Activated CD4-positive, alpha-beta memory T cell treated with anti-CD3 and anti-CD28 coated beads for 36 hours (primary cell): ENCODE measurements at places on chromosomes 16 and 17. TPM values are rescaled to one million over a fixed set of nuclear protein-coding genes. Genes with fewer than 3 reads are reported as not detected.

The EPN3 gene
- total RNA-seq = not detected

The CRHR1 gene
- total RNA-seq = not detected

The TM4SF5 gene
- not detected for total RNA-seq

The ZSCAN10 gene
- 0.19 TPM for total RNA-seq

The PLA2G10 gene
- total RNA-seq = not detected

The CTRB2 gene
- total RNA-seq = not detected

The PDE6G gene
- 1.5 TPM for total RNA-seq

The PABPN1L gene
- not detected for total RNA-seq

The STX1B gene
- 0.92 TPM for total RNA-seq

DNA sequence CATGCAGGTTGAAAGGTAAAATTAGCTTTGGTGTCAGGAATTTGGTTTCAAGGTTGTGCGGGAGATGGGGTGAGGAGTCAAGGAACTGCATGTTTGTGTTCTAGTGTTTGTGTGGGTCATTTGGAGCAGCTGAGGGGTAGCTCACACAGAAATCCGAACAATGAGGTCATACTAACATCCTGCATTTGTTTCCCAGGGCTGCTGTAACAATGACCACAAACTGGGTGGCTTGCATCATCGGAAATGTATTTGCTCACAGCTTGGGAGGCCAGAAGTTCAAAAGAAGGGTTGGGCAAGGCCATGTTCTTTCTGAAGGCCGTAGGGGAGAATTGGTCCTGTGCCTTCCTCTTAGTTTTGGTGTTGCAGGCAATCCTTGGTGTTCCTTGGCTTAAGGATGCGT lies 287.4 kb downstream of the HAPSTR1 start:
- no peak for DNase-seq

DNA sequence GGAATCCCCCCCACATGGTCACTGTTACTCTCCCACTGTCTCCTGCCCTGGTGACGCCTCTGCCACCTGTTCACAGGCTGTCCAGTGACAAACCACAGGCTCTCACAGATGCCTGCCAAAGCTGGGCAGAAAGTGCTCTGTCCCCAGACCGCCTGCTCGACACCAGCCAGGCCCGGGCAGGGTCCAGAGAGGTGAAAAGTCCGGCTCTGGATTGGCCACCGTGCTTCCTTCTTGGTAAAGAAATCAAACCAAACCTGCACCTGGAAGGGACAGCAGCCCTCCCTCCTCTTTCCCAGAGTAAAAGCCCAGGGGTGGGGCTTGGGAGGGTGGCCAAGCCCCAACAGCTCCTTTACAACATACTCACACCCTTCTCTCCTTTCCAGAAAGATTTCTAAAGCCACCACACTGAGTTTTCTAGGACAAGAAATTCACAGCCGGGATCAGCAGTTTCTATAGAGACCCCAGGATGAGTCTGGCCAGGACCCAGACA lies 6.2 kb downstream of the PCGF2 start:
- no peak for DNase-seq

- DNase-seq = no peak
Measured at GRCh38 chr17:40648384-40648968, 858 bp upstream of the SMARCE1 start.

DNA sequence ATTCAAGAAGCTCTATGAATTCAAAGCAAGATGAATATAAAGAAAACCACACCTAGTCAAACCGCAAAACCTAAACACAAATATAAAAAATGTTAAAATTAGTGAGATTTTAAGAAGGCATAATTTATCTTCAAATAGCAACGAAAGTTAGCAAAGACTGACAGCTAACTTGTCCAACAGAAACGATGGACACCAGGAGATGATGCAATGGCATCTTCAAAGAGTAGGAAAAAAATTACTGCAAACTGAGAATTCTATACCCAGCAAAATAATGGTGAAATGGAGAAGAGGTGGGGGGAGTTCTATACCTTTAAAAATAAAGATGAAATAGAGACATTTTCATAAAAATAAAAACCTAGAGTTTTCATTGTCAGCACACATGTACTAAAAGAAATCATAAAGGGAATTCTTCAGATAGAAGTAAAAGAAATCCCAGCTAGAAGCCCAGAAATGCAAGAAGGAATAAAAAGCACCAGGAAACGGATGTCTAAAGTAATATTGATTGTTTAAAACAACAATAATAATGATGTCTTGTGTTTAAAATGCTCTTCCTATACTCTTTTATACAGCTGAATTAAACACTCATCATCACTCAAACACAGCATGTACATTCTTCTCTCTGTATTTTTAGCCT lies 24.6 kb upstream of the TANC2 start:
- no peak for DNase-seq

GRCh38 chr16:14202697-14203096 lies 131.6 kb downstream of the MRTFB start:
- no peak for DNase-seq

GRCh38 chr17:48579471-48579759 lies 1.3 kb upstream of the HOXB4 start:
- no peak for DNase-seq

DNA sequence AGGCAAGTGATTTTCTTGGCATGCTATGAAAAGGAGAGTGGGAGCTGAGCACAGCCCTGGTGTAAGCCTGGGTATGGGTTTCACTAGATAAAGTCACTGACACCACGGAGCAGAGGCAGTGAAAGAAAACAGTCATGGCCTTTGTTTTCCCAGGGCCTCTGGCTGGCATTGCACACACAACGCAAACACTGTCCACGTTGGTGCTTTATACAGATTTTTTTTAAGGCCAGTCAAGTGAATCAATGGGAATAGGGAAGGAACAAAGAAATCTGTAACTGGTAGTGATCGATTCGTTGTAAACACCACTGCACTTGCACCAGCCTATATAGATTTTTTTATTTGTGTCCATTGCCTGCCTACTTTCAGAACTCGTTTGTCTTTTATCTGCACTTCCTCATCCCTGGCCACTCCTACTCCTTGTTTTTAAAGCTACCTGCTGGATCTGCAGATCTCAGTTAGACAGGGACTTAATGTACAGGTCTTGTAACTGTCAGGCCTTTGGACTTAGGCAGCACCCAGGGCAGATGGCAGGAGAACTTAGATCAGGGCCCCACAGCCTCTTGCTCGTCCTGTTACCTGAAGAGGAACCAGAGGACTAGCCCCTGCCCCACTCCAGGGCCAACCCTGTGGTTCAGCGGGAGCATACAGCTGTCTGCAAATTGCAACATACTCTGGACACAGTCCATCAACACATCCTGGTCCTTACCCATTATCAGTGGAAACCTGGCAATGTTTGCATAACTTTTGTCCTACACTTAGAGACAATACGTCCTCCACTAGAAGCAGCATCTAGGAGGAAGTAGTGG lies 10.6 kb upstream of the TMIGD1 start:
- DNase-seq = no peak

DNA sequence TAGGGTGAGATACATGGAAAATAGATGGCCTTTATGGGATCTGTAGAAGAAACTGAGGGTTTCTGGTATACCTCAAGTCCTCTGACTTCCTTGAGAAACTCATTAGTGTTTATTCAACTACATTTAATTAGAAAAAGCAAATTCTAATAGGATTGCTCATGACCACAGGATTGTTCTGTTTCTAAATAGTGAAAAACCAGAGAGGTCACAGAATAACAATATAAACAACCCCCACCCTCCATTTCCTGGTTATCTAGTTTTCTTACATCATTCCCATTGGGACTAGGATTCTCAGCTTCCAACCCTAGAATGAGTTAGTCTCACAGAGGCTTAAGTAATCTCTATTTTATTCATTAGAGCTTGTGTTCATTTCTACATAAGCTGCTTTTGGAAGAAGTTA lies 30.0 kb downstream of the SF3B3 start:
- DNase-seq = no peak

- DNase-seq = peak; percentile 66
Measured at GRCh38 chr17:65013613-65014391, 42.7 kb downstream of the GNA13 start.

DNA sequence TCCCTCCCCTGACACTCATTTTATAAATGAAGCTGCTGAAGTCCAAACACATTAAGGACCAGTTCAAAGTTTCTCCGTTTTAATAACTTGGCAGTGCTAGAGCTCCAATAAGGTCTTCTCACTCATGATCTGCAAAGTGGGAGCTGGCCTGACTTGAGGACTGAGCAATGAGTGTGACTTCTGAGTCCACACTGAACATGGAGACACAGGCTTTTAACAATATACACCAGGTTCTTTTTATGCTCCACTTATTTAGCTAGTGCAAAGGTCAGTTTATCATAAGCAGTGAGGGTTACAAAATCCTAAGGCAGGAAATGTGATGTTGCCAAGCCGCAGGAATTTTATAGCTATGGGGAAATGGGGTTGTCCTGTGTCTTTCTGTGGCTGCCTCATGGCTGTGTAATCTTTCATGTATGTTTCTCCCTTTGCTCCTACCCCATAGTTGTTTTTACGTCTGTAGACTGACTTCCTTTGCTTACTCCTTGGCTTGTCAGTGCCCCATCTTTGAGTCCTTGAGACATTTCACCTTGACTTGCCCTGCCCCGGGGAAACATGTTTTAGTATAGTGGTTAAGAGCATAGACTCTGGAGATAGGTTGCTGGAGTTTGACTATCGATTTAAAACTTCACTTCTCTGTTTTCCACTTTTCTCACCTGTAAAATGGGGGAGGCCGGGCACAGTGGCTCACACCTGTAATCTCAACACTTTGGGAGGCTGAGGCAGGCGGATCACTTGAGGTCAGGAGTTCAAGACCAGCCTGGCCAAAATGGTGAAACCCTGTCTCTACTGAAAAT lies 12.2 kb upstream of the MMD start:
- no peak for DNase-seq

DNA sequence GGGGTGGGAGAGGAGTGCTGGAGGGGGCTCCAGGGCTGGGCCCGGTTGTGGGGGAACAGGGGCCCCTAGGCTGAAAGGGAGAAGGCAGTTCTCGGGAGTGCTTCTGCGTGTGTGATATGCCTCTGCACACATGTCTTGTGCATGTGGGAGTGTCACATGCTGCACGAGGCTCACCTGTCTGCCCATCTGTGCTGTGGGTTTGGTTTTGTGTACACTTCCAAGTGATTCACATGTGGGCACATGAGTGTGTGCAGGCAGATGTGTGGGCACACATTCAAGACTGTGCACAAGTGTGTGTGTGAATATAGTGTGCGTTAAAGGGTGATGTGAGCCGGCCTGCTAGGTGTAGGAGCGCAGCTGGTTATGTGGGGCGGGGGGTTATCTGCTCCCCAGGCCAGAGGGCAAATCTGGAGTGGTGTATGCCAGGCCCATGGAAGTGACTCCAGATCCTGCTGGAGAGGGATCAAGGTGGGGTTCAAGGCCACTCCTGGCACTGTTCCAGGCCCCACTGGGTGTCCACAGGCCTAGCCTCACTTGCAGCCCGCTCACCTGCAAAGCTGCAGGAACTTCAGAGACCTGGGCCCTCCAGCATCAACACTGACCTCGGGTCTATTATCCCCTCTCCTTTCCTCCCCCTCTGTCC lies 3.8 kb upstream of the BAHCC1 start:
- no peak for DNase-seq

- peak; percentile 83 for DNase-seq
Measured at GRCh38 chr16:49441366-49441780, 67.8 kb downstream of the C16orf78 start.

DNA sequence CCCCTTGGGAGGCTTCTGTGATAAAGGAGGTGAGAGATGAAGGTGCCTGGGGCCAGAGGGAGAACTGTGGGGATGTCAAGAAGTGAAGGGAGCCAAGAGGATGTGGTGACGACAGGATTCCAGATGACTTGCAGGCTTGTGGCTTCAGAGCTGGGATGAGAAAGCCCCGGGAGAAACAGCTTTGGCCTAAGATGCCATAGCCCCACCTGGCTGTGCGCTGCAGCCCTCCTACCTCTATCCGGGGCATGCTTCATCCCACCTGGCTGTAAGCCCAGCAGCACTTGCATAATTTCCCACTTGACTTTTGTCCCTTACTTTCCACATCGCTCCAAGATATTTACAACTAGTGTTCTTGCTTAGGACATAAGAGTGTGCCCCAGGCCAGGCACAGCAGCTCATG lies 29.3 kb downstream of the GINS3 start:
- no peak for DNase-seq

- no peak for DNase-seq
Measured at GRCh38 chr16:37511-37910, 15.9 kb downstream of the POLR3K start.

DNA sequence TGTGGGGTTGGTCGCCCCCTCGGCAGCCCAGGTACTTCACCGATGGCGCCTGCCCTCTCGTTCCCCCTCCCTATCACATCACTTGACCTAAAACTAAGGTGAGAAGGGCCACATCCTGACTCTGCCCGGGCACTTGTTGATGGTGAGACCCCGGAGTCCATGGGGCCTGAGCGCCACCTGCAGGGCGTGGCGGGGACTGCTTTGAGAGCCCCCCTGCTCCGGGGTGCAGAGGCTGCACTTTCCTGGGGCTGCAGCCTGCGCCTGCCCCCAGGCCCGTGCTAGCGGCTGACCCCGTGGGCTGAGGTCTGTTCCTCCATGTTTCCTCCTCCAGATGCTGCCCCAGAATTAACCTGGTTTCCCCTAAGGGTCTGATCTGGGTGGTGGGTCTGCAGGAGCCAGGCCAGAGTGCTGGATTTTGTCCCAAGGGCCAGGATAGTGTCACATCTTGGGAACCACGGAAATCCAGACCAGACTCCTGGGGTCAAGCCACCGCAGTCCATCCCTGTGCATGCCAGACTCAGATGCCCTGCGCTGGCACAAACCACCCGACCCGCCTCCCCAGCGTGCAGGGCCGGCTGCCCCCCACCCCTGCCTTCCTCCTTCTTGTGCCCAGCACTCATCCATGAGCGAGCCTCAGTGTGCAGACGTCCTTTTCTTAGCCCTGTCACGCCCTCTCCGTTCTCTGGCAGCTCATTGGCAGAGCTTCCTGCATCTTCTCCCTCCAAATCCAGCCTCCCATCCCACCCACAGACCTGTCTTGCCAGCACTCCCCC lies 2.7 kb downstream of the NDUFAF8 start:
- DNase-seq = peak; percentile 75

- no peak for DNase-seq
Measured at GRCh38 chr17:36640836-36641235, 39.5 kb downstream of the MRM1 start.

GRCh38 chr16:51761001-51761400 lies 609.9 kb upstream of the SALL1 start:
- DNase-seq = no peak

GRCh38 chr17:79691931-79692330 lies 38.8 kb upstream of the ENPP7 start:
- no peak for DNase-seq

- no peak for DNase-seq
Measured at GRCh38 chr17:5209396-5209795, 17.7 kb upstream of the ZNF594 start.

DNA sequence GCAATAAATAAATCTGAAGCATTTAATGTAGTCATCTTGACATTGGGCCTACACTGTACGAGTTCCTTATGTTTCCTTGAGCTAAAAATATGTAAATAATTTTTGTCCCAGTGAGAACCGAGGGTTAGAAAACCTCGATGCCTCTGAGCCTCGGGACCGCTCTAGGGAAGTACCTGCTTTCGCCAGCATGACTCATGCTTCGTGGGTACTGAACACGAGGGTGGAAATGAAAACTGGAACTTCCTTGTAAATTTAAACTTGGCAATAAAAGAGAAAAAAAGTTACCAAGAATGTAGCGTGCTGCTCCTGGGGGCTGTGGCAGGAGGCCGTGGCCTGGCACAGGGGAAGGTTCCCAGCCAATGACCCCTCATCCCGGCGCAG lies 74.1 kb downstream of the SOCS1 start:
- peak; percentile 63 for DNase-seq

GRCh38 chr16:75345711-75346110 lies 87.6 kb downstream of the CFDP1 start:
- DNase-seq = no peak

GRCh38 chr17:45963889-45964288 lies 35.2 kb upstream of the STH start:
- no peak for DNase-seq
